ENCODE measurements at places on chromosomes 3 and 15. TPM values are rescaled to one million over a fixed set of nuclear protein-coding genes. Genes with fewer than 3 reads are reported as not detected.

- no peak for DNase-seq
These were observed 24.7 kb downstream of the PLA2G4D start for GRCh38 chr15:42069496-42070278.

DNA sequence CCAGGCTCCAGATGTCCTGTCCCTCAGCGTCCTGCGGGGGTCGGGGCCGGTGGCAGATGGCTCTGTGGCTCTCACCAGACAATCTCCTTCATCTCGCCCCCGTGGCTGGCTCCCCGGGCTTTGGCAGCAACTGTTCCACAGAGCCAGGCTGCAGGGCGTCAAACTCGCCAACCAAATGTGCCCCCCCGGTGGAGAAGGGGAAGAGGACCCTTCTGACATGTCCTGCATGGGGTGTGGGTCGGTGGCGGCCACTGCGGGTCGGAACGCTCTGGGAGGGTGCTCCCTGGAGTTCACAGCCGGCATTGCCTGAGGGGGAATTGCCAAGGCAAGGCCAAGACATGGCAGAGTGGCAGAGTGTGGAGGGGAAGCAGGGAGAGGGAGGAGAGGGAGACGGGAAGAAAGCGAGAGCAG, 36.0 kb downstream of the BDH1 start:
- no peak for DNase-seq

DNA sequence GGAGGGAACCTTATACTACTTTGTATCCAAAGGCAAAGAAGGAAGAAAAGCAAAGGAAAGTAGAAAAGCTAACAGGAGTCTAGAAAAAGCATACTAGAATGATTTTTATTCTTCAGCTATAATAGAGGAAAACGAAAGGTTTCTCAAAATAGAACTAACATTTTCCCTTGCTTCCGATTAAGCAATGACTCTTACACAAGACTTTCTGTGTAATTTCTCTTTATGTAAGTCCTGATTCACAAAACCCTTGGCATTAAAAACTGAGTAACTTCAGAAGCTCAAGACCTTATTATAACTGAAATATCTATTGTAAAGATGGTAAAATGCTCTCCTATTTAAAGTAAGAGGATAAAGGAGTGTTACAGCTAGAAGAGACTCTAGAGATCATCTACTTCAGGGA, 97.4 kb downstream of the DTWD1 start:
- DNase-seq = peak; percentile 39

GRCh38 chr15:53378096-53378800, 381.2 kb downstream of the WDR72 start:
- no peak for DNase-seq

The MAP1A gene
- total RNA-seq = 61.2 TPM

The SLC22A13 gene
- 0.29 TPM for total RNA-seq

Data from LHCN-M2 (cell line).